ENCODE measurements at places on chromosomes 4 and X. TPM values are rescaled to one million over a fixed set of nuclear protein-coding genes. Genes with fewer than 3 reads are reported as not detected.

DNA sequence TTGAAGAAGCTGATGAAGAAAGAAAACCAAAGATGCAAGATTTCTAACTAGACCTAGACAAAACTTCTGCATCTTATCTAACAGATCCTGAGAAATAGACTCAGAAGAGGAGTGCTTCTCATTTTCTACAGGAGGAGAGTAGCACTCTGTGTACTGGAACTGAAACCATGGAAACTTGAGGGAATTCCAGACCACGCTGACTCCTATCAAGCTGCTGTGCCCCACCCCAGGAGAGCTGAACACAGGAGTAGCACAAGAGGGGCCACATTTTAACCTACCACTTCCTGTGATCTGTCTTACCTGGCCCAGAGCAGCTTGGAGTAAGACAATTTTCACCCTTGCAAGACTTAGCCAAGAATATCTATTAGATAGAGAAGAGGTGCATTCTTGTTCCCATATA lies 248.9 kb downstream of the SCFD2 start:
- DNase-seq = no peak

DNA sequence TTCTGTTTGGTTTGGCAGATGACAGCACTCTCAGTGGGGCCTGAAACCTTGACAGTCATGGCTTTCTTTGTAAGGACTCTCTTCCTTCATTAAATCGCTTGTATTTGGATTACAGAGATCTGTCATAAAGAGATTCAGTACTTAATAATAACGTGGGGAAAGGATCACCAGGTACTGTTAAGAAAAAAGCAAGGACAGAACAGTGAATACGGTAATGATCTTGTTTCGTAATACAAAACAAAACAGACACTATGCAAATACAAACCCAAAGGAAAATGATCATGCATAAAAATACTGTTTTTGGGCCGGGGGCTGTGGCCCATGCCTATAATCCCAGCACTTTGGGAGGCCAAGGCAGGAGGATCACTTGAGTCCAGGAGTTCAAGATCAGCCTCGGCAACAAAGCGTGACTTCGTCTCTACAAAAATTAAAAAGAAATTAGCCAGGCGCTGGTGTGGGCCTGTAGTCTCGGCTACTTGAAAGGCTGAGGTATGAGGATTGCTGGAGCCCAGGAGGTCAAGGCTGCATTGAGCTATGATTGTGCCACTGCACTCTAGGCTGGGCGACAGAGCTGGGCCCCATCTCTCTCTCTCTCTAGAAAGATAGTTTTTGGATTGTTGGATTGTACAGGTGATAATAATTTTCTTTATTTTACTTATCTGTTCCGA lies 64.6 kb downstream of the TRAPPC11 start:
- no peak for DNase-seq

The AFM gene
- total RNA-seq = not detected

DNA sequence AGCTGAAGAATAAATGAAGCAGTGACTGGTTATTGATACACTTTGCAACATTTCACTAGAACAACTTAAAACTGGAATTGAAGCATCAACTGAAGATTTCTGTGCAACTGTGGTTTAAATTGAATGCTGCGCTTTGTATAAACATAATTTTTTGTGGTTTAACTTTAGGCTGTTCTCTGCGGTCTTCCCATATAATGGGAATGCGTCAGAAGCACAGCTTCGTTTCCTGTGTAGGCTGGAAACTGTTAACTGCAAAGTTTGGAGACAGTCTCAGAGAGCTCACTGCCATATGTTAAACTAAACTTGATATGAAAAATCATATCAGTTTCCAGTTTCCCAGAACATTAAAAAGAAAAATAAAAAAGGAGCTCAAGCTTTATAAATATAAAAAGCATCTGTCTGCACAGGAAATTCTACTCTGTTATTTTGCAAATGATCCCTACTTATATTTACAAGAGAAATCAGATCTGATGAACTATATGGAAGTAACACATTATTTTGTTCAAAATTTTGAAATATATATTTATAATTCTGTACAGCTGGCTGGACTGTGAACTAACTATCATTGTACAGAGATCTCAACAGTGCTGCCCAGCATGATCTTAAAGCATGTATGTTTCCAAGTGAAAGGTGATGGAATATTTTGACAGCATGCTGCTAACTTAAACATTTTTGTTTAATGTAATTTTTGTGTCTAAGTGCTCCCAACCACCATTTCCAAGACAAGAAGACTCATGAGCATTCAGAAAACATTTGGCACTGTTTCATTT lies 139.9 kb downstream of the NDST3 start:
- no peak for DNase-seq

DNA sequence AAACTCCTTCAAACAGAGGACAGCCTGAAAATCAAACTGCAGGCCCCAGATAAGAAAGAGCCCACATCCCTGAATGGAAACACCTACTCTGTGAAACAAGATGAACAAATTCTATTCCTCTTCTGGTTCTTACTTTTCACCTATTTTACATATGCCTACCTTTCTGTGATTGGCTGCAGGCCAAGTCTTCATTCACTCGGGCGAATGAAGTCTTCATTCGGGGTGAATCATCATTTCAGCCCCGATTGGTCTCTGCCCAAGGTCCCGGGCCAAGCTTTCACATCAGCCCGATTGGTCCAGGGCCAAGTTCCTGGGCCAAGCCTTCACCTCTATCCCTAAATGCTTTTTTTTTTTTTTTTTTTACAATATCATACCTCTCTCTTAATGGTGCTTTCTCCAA lies 529.8 kb upstream of the ACTRT1 start:
- DNase-seq = no peak

GRCh38 chrX:30618160-30618765 lies 35.0 kb upstream of the GK start:
- no peak for DNase-seq

- DNase-seq = no peak
Observed at GRCh38 chrX:103818842-103819619, 13.0 kb downstream of the RAB9B start.

- DNase-seq = no peak
Observed at GRCh38 chrX:108198420-108198819, 106.8 kb downstream of the ATG4A start.

- DNase-seq = no peak
Observed at GRCh38 chr4:24260923-24261564, 323.3 kb downstream of the DHX15 start.

- DNase-seq = no peak
Observed at GRCh38 chr4:163395055-163395454, 51.4 kb downstream of the NPY5R start.

The TLR3 gene
- 1.2 TPM for total RNA-seq

- no peak for DNase-seq
Observed at GRCh38 chr4:24482871-24483270, 101.5 kb downstream of the DHX15 start.

GRCh38 chr4:23582671-23583070 lies 307.2 kb downstream of the PPARGC1A start:
- no peak for DNase-seq

The TCEAL9 gene
- 0.69 TPM for total RNA-seq

DNA sequence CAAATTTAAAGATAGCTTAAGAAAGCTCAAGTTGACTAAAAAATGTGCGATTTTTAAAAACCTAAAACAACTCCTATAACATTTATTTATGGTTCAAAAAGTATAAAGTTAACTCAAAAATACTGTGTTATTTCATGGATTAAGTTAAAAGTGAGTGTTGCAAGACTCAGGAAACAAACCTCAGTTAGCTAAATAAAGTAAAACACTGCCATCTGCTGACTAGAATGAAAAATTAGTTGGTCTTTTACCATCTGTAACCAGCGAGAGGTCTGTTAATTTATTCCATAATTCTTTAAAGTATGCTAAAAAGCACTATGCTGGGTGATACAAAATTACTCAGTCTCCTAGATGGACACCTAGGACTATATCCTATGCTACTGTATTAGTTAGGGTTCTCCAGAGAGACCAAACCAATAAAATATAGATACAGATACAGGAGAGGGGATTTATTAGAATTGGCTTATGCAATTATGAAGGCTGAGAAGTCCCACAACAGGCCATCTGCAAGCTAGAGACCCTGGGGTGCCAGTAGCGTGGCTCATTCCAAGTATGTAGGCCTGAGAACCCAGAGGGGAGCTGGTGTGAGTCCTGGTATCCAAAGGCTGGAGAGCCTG lies 4.9 kb upstream of the WDFY3 start:
- DNase-seq = no peak

- no peak for DNase-seq
Observed at GRCh38 chrX:16914058-16914457, 32.4 kb upstream of the REPS2 start.

GRCh38 chr4:142372530-142373260 lies 473.4 kb downstream of the INPP4B start:
- no peak for DNase-seq

DNA sequence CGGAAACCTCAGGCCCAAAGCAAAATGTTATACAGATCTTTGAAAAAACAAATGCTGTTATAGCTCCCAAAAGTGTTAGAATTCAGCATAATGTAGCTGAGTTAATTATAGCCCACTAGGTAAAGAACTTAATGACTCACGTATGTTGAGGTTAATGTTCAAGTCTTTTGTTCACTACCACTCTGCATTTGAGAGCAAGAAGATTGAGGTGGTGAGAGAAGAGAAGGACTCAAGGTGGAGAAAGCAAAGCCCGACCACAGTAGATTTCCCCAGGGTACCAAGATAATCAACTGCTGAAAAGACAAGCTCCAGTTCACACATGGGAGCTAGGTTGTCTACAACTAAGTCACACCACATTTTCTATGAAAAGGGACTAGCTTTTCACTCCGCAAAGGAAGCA lies 480.2 kb downstream of the DTHD1 start:
- no peak for DNase-seq

GRCh38 chr4:967113-968104 lies 6.0 kb downstream of the DGKQ start:
- DNase-seq = no peak

DNA sequence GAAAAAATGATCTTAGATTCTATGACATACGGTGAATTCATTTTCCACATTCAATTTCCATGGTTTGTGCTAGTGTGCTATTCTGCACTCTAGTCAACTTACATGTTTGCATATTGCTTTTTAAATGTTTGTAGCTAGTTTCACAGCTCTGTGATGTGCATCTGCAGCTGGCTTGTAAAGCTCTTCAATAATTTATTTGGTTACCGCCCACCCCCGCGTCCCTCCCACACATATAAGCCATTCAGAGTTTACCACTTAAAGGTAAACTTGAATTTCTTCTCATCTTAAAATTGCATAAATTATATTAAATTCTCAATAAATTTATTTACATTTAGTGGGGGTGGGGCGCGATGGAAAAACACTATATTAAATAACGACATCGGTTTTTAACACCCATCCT lies 291 bp upstream of the NBDY start:
- DNase-seq = peak; percentile 11

DNA sequence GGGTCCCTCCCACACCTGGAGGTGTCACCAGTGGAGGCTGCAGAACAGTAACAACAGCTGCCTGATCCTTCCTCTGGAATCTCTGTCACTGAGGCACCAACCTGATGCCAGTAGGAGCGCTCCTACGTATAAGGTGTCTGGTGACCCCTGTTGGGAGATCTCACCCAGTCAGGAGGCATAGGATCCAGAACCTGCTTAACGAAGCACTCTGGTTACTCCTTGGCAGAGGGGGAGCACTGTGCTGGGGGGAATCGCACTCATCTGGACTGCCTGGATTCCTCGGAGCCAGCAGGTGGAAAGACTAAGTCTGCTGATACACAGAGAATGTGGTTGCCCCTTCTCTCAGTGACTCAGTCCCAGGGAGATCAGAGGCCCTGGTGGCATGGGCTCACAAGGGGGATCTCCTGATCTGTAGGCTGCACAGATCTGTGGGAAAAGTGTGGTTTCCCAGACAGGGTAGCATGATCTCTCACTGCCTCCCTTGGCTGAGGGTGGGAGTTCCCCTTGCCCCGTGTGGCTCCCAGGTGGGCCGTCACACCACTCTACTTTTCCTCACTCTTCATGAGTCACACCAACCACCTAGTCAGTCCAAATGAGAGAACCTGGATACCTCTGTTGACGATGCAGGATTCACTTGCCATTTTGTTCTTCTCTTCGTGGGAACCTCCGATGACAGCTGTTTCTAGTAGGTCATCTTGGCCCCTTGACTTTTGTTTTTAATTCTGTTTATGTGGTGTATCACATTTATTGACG lies 305.9 kb downstream of the IDS start:
- no peak for DNase-seq

- DNase-seq = no peak
Observed at GRCh38 chr4:153248641-153249198, 44.5 kb downstream of the TRIM2 start.

The TRPC5OS gene
- not detected for total RNA-seq

- DNase-seq = no peak
Observed at GRCh38 chr4:158333820-158334219, 123.5 kb downstream of the TMEM144 start.

The RNF175 gene
- 0.24 TPM for total RNA-seq
